ENCODE measurements at places on chromosomes 12 and 14.

DNA sequence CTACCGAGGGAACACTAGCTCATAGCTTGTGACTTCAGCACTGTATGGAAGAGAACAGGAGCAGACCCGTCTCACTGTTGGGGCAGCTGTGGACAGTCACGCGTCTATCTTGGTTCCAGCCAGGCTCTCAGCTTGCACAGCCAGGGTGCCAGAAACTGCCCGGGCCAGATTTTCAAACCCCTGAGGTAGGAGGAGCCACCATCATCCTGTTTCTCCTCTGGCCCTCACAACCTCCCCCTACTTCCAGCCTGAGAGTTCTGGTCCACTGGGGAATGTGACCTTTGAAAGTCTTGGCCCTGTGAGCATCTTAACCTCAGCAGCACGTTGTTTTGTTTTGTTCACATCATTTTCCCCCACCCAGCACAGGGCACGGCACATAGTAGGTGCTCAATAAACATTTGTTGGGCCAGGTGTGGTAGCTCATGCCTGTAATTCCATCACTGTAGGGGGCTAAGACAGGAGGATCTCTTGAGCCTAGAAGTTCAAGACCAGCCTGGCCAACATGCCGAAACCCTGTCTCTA is 50.4 kb downstream of the PSMA6 start:
- DNase-seq, result no peak

- DNase-seq, result no peak
Measured at GRCh38 chr14:68040633-68041369, 221.2 kb downstream of the RAD51B start.

GRCh38 chr12:111812881-111813741 is 28.9 kb upstream of the MAPKAPK5 start:
- peak; percentile 65 for DNase-seq

DNA sequence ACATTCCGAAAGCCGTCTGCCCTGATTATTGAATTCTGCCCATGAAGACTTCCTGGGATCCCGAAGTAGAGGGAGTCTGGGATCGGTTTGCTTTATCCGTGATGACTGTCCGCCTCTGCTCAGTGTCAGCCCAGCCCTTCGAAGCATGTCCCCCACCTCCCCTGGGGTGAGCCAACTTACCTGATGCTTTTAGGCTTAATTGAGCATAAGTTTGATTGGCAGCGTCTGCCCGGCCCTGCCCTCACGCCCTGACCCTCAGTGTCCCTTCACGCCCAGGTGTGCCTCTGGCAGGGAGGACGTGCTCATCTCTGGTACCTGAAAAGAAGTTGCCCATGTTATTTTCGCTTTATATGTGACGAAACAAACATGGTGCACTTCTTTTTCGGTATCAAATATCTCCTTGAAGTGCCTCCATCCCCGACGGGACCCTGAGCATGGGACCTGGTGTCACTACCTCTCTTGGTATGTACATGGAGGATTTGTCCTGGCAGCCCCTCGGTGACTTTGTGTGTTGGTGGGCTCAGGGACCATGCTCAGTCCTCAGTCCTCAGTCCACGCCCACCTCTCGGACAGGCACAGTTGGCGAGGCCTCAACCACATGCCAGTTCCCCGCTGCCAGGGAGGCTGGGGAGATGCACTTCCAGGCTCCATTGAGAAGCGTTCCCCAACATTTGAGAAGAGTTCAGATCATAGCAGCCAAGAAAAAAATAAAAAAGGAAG is 130.1 kb upstream of the RTL1 start:
- DNase-seq, result no peak

GRCh38 chr12:49538510-49539403 is at the start of gene KCNH3:
TSS of gene KCNH3 (plus strand) at chr12:49539030. CDS start at chr12:49539417, 387 bp downstream.
- DNase-seq, result peak; percentile 63

DNA sequence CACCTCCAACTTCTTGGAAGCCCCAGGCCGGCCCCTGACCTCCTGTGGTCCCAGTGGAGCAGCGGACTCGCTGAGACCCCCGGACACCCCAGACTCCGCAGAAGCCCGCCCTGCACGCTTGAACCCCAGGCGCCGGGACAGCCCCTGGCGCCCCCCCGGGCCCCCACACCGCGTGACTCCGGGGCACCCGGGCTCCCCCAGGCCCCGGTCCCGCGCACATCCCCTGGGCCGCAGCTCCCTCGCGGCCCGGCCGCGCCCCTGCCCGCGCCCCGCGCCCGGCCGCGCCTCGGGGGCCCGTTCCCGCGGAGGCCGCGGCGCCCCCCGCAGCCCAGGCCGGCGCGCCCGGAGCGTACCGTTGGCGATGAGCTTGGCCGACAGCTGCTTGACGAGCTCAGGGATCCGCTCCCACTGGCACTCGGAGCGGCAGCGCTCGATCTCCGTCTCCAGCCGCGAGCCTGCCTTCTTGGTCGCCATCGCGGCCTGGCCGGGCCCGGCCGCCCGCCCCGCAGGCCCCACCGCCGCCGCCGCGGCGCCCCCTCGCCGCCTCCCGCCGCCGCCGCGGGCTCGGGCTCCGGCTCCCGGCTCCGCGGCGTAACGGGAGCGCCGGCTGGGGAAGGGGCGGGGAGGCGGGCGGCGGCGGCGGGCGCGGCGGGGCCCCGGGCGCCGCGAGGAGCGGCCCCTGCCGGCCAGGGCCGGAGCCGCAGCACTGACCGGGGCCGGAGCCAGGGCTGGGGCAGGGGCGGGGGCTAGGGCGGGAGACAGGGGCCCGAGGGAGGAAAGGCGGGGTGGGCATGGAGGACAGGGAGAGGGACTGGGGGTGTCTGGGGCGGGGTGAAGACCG is at the start of gene TTC7B:
Gene TTC7B, minus strand, starts transcription at position 609 of the 841 bp plus-strand sequence. Its CDS starts 135 bp downstream, at position 474.
- peak; percentile 32 for DNase-seq

DNA sequence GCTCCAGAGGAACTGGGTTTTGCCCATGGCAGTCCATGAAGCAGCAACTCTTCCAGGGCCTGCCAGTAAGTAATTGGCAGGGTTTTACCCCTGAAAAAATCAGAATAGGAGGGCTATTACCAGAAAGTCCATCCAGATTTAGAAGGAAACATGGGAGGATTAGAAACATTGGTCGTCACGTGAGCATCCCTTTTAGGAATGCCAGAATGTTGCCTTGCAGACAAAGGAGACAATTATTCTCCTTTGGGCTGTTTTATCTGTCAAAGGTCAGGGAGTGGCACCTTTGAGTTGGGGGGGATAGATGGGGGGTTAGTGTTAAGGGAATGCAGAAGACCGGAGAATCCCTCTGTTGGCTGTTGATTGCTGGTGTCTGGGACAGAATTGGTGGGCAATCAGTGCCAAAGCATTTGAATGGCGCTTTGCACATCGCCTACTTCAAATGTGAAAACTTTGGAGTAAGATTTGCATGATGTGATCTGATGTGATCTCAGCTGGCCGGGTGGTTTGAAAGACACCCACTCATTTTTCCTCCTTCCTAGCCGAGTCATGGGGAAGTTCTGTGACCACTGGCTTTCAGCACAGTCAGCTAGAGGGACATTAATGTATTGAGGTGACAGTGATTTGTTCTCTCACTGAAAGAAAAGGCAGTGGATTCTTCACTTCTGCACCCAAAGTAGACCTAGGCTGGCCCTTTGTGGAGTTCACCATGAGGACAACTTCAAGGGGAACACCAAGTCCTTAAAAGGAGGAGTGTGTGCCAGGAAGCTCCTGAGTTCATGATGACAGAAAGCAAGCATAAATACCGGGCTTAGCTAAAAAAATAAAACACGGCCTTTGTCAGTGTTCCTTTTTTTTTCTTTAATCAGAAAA is 31.4 kb downstream of the FLVCR2 start:
- DNase-seq, result no peak

GRCh38 chr14:39467889-39468524 is 35.8 kb upstream of the FBXO33 start:
- no peak for DNase-seq

DNA sequence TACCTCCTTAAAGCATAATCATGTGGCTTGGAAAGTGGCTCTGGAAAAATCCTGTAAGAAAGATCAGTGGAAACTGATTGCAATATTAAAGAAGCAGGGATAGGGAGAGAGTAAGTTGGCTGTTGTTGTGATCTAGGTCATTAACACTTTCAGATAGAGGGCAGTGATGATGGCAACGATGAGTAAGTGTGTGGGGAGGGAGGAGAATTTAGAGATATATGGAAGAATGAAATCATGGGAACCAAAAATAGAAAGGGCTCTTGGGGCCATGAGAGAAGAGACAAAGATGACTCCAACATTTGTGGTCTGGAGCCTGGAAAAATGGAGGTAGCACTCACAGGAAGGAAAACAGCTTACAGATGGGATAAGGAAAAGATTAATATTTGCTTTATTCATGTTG is 23.3 kb downstream of the SNRPF start:
- DNase-seq, result no peak

- no peak for DNase-seq
Measured at GRCh38 chr12:29198901-29199300, 49.8 kb downstream of the FAR2 start.

GRCh38 chr12:114238808-114239207 is 167.1 kb downstream of the TBX5 start:
- no peak for DNase-seq

GRCh38 chr14:68596211-68596610 is 196.7 kb downstream of the ZFP36L1 start:
- no peak for DNase-seq

GRCh38 chr12:96907671-96908422 is 790 bp downstream of the NEDD1 start:
- DNase-seq, result no peak

- DNase-seq, result no peak
Measured at GRCh38 chr14:104467641-104468040, 111.9 kb upstream of the C14orf180 start.

DNA sequence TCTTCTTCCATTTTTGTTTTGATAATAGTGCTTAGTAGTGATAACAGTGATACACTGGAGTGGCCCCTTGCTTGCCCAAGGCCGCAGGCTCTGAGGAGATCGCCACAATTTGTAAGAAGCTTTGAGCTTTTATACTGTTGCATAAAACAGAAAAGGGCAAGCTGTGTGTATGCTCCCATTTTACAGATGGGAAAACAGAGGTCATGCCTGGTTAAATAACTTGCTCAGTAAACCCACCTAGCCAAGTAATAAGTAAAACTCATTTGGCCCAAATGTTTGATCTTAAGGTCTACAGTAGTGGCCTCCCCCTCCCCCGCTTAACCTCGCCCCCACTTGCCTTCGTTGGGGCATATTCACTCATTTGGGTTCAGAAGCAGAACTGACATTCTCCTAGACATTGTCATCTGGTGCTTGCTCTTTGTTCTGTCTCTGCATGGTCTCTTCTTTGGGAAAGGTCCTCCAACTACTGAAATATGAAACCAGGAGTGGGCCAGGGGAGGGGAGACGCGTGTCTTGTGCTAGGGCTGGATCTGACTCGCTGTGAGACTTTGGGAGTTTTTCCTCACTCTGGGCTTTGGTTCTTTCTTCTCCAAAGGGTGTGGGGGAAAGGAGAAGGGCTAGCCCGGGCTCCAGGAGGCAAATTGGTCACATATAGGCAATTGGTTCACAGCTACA is 88.1 kb downstream of the PAPOLA start:
- no peak for DNase-seq

- DNase-seq, result peak; percentile 60
Measured at GRCh38 chr14:35747379-35747778, 61.7 kb downstream of the RALGAPA1 start.

DNA sequence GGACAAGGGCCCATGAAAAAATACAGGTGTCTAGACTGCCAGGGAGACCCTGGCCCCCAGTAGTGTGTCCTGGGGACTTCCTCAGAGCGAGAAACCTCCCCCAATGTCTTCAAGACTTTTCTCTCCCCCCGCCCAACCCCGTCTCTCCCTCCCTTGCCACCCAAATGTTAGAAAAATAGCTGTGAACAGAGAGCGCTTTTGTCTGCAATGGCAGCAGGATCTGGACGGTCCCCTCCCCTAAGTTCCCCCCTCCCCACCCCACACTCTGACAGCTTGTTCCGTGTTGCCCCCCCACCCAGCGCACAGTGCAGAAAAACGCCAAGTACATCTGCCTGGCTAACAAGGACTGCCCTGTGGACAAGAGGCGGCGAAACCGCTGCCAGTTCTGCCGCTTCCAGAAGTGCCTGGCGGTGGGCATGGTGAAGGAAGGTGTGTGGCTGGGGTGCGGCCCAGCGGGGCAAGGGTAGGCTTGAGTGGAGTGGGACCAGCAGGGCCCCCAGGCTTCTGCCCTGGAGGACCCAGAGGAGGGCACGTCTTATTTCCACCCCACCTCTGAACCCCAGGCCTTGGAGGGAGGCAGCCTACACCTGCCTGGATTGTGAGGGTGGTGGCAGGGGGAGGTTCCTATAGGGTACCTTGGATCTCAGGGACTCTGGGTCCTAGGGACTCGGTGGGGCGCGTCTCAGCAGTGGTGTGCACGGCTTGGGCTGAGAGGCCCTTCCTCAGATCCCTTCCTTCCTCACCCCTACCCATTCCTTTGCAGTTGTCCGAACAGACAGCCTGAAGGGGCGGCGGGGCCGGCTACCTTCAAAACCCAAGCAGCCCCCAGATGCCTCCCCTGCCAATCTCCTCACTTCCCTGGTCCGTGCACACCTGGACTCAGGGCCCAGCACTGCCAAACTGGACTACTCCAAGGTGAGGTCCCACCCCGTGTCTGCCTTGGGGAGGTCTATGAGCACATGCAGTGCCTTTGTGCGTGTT is 4.8 kb downstream of the NR4A1 start:
- no peak for DNase-seq

GRCh38 chr14:95156161-95157047 is 925 bp downstream of the DICER1 start:
- no peak for DNase-seq

DNA sequence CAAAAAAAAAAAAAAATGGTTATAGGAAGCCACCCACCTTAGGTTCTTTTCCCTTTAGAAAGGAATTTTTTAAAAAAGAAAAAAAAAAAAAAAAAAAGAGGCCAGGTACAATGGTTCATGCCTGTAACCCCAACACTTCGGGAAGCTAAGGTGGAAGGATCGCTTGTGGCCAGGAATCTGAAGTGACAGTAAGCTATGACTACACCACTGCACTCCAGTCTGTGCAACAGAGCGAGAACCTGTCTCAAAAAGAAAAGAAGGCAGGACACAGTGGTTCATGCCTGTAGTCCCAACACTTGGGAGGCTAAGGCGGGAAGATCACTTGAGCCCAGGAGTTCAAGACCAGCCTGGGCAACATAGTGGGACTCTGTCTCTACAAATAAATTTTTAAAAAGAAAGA is 36.0 kb downstream of the SPTLC2 start:
- DNase-seq, result no peak

GRCh38 chr12:49910331-49911212 is 6.9 kb upstream of the FAIM2 start:
- DNase-seq, result no peak

DNA sequence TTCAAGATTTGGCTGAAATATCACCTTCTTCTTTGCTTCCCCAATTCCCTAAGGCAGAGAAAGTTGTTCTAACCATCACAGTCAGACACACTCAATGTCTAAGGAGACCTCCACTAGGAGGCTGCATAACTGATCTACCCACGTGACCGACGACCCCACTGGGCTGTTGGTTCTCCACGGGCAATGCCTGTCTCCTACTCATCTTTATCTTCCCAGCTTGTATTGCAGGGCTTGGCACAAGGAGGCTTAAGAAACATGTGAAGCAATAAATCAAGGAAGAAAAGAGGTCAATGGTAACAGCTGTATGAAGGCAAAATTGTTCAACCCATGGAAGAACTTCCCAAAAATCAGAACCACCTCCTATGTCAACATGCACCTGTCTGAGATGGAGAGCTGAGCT is 27.1 kb downstream of the NT5DC3 start:
- DNase-seq, result no peak

GRCh38 chr12:104063712-104064030 is 660 bp upstream of the HCFC2 start:
- DNase-seq, result no peak

- DNase-seq, result peak; percentile 63
Measured at GRCh38 chr14:71498212-71498611, 434.0 kb upstream of the RGS6 start.

- no peak for DNase-seq
Measured at GRCh38 chr14:61766151-61766550, 3.9 kb downstream of the SNAPC1 start.

GRCh38 chr12:11836282-11837151 is 187.0 kb downstream of the ETV6 start:
- peak; percentile 58 for DNase-seq
